ENCODE measurements at places on chromosomes 12 and 14.

DNA sequence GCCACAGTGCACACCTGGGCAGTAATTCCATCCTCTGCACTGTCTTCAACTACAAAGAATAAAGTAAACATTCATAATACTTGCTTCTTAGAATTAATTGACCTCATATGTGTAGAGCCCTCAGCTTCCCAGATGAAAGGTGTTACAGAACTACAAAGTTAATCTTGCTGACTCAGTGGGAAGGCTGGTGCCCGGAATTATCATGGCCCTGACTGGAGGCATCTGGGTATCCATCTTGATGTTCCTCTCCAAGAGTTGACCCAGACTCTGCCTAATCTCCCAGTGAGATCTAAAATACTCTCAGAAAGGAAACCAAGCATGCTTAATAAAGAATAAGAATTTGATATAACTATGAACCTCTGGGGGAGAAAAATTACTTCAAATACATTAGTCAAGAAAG is 147.0 kb upstream of the ARID2 start:
- DNase-seq, result no peak

DNA sequence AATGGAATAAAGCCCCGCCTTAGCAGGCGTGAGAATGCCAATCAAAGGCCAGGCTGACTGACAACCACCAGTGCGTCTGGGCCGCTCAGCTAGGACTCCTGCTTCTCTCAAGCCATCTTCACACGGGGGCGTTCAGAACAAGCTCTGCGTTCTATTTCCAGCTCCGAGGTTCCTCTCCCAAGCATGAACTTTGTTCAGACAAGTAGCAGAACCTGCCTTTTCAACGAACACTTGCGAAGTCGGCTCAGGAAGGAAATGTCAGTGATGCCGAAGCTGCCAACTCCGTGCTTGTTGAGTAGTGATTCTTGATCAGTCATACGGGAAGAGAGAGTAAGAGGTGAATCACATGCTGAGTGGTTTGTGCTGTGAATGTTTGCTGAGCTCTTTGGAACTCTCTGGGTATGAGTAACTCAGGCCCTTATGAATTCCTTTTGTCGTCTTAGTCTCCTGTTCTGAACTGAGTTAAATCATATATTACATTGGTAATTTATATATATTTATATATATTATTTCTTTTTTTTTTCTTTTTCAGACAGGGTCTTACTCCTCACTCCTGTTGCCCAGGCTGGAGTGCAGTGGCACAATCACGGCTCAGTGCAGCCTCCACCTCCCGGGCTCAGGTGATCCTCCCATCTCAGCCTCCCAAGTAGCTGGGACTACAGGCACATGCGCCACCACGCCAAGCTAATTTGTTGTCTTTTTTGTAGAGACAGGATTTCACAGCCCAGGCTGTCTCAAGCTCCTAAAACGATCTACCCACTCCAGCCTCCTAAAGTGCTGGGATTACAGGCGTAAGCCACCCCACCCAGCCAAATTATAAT is 29.4 kb upstream of the BCL7A start:
- DNase-seq, result no peak

DNA sequence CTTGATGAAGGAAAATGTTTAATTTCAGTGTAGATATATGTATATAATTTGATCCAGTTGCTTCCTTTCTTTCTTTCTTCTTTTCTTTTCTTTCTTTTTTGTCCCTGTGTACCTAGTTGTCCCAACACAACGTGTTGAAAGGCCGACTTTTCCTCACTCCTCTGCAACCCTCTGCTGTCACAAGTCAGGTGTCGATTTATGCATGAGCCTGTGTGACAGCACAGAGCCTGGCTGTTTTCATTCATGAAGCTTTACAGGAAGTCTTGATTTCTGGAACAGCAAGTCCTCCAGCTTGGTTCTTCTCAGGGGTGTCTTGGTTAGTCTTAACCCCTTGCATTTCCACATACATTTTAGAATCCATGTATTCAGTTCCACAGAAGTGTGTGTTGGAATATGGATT is 88.1 kb downstream of the PPP2R5C start:
- no peak for DNase-seq

- DNase-seq, result no peak
Observed at GRCh38 chr14:74516451-74517160, 23.0 kb downstream of the ISCA2 start.

DNA sequence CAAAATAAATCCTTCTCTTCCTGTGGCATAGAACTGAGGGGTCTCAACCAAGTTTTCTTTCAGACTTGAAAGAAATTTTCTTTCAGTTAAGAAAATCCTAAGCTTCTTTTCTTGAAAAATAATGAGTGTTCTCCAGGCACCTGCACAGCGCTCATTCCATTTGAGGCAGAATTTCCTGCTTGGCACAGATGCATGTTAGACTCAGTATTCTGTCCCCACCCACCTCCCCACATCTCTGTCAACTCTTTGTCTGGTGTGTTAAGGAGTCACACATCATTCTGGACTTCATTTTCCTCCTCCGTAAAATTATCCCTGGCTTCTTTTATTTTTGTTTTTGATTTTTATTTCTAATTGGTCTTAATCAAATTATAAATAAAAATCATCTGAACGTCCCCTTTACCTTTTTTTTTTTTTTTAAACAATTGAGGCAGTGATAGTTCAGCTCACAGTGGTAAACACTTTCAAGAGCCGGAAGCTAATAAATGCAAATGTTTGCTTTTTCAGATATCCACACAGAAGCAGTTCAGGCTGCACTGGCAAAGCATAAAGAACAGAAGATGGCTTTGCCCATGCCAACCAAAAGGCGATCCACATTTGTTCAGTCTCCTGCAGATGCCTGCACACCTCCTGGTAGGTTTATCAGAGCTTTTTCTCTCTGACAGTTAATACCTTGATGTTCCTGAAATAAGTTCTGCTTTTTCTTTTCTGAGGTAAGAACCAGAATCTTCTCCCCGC is 104.0 kb upstream of the ATF1 start:
- DNase-seq, result no peak

DNA sequence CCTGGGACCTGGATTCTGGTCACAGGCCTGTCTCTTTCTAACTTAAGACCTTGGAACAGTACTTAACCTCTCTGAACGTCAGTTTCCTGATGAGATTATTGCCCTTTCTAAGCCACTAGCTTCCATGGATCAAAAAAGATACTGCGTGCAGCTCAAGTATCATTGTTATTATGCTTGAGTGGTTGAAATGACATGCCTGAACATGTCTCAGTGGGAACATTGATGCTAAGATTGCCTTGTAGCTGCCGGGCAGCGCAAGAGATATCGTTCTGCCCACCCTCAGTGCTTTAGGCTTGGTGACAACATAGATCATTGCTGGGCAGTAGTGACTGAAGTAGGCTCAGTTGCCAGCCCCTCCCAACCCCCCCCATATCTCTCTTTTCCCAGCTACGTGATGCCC is 131.9 kb downstream of the SMOC1 start:
- no peak for DNase-seq

DNA sequence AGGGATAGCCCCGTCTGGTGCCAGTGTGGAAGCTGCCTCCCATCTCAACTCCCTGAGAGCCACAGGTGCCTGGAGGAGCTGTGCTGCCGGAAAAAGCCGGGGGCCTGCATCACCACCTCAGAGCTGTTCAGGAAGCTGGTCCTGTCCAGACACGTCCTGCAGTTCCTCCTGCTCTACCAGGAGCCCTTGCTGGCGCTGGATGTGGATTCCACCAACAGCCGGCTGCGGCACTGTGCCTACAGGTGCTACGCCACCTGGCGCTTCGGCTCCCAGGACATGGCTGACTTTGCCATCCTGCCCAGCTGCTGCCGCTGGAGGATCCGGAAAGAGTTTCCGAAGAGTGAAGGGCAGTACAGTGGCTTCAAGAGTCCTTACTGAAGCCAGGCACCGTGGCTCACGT is 25.5 kb upstream of the P2RX4 start:
- no peak for DNase-seq

DNA sequence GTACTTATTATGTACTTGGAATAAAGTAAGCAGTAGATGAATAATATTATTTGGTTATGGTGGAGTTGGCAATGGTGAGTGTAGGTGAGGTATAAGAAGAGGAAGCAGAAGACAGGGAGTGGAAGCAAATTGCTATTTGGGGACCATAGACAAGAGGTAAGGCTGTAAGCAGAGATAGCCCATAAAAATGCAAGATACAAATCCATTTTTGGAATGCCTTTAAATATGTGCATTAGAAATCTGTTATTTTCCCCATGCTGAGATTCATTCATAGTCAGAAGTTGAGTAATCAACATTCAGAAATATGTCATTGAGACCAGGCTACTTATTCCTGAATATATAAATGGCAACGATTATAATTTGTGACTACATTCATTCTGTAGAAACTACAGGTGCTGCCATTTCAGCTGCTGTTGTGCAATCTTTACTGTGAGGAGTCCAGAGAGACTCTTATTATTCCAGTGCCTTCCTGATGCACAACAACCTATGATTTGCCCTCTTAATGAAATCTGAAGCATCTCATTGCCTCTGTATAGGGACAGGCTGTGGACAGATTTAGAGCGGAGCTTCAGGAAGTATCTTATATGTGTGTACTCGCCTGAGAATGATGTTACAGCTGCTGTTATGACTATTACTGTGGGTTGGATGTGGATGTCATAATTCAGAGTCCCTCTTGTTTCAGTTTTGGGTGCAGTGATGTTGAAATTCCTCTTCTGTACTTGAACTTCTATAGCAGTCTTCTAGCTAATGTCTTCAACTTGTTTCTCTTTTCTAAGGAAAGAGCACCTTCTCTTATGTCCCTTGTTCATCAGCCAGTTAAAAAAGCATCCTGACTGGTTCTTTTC is 173.8 kb downstream of the NAV3 start:
- no peak for DNase-seq

DNA sequence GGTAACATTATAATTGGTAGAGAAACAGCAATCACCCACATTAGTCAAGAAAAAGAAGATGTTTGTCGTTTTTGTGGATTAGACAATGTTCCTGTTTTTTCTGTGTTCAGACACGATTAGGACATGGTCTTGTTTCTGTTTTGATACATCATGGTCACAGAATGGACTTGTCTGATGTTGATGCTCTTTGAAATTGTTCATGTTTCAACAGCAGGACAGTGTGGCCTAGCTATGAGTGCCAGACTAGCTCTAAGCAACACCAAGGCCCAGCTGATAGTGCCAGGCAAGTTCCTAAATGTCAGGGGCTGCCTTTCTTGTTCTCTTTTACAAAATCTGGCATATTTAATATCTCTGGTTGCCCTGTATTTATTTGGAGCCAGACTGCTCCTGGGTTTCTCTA is 40.9 kb upstream of the TOMM20L start:
- DNase-seq, result no peak

- no peak for DNase-seq
Observed at GRCh38 chr12:32612658-32613614, 66.2 kb upstream of the DNM1L start.

DNA sequence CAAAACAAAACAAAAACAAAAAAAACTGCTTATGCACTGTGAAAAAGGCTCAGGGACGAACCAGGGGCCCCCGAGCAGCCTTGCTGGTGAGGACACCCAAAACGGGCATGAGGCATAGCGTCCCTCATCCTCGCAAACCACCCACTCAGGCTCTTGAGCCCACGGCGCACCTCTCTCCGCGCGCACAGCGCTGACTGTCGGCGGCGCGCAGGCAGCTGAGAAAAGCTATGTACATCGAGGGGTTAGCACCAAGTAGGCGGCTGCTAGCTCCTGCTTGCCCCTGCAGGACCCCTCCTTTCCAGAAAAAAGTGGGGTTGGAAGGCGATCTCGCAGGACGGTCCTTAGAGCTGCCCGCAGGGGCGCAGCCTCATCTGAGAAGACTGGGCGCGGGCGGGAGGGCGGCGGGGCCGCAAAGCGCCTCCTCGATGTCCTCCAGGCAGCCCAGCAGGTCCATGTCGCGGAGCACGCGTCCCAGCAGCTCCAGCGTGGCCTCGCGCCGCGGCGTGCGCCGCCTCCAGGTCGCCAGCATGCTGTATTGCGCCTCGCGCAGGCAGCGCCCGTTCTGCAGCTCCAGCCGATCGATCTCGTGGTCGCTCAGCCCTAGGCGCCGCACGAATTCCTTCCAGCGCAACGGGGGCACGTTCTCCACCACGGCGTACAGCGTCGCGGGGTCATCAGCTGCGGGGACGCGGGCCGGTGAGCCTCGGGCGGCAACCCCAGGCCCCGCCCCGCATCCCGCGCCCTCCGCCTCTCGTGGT is 12.8 kb downstream of the TNFRSF1A start:
- DNase-seq, result no peak

Measured in stimulated activated CD8-positive, alpha-beta memory T cell treated with anti-CD3 and anti-CD28 coated beads, Interleukin-12 subunit alpha, Interleukin-12 subunit beta, amount 100 ng/mL, for 1 hour (primary cell).